Neural cell (in vitro differentiated cells): ENCODE measurements at places on chromosomes 2 and 18. TPM values are rescaled to one million over a fixed set of nuclear protein-coding genes. Genes with fewer than 3 reads are reported as not detected.

Gene DNAJC5G
- polyA plus RNA-seq: not detected in 2 replicates

Gene PRKAG3
- not detected in 2 replicates for polyA plus RNA-seq

Gene FN1
- 0.93 and 5.1 TPM in 2 replicates for polyA plus RNA-seq

Gene DTNB
- 22.5 and 37.4 TPM in 2 replicates for polyA plus RNA-seq

Gene PDCD1
- not detected in 2 replicates for polyA plus RNA-seq

Gene EPG5
- 18.0 and 18.4 TPM in 2 replicates for polyA plus RNA-seq

Gene RNU2-63P
- polyA plus RNA-seq: not detected in 2 replicates

Gene CKAP2L
- 0.78 and 1.5 TPM in 2 replicates for polyA plus RNA-seq

Gene TTC32
- 79.4 and 106 TPM in 2 replicates for polyA plus RNA-seq

Gene ANKRD30B
- not detected in 2 replicates for polyA plus RNA-seq

Gene DES
- polyA plus RNA-seq: not detected in 2 replicates

Gene KCNG3
- 0.74 and 1.1 TPM in 2 replicates for polyA plus RNA-seq

Gene GKN1
- polyA plus RNA-seq: not detected in 2 replicates

Gene CD28
- not detected in 2 replicates for polyA plus RNA-seq

Gene CFC1
- polyA plus RNA-seq: 22.4 and 29.9 TPM in 2 replicates

Gene FBXO15
- 6.1 and 9.2 TPM in 2 replicates for polyA plus RNA-seq

Gene MTLN
- 55.6 and 102 TPM in 2 replicates for polyA plus RNA-seq

Gene NTSR2
- not detected in 2 replicates for polyA plus RNA-seq

Gene GREB1L
- 23.3 and 24.2 TPM in 2 replicates for polyA plus RNA-seq

Gene PLEKHH2
- 0.50 and 1.1 TPM in 2 replicates for polyA plus RNA-seq

Gene SERPINB4
- polyA plus RNA-seq: not detected in 2 replicates

Gene NFE2L2
- 1.4 and 2.2 TPM in 2 replicates for polyA plus RNA-seq

Gene CNDP1
- polyA plus RNA-seq: 0.38 and 2.1 TPM in 2 replicates

Gene TXNDC2
- 0.41 TPM in 1 of 2 replicates, not detected in the other for polyA plus RNA-seq

Gene SLC11A1
- 0.04 TPM in 1 of 2 replicates, not detected in the other for polyA plus RNA-seq

Gene RGPD3
- 0.74 and 1.1 TPM in 2 replicates for polyA plus RNA-seq

Gene GPR35
- polyA plus RNA-seq: 2.8 and 4.1 TPM in 2 replicates

Gene DOCK10
- 0.37 and 2.9 TPM in 2 replicates for polyA plus RNA-seq

Gene CXCR1
- polyA plus RNA-seq: not detected in 2 replicates

Gene GPC1
- 74.0 and 101 TPM in 2 replicates for polyA plus RNA-seq

Gene AMER3
- polyA plus RNA-seq: 19.2 and 22.7 TPM in 2 replicates

Gene LIMS4
- 0.46 TPM in 1 of 2 replicates, not detected in the other for polyA plus RNA-seq

Gene ARHGEF4
- 45.9 and 70.9 TPM in 2 replicates for polyA plus RNA-seq

Gene PIAS2
- polyA plus RNA-seq: 32.1 and 38.0 TPM in 2 replicates

Gene NAT8
- polyA plus RNA-seq: not detected in 2 replicates

Gene CCDC85A
- 24.7 and 30.6 TPM in 2 replicates for polyA plus RNA-seq

Gene CD207
- polyA plus RNA-seq: not detected in 2 replicates

Gene INHA
- 2.7 and 5.6 TPM in 2 replicates for polyA plus RNA-seq

Gene DPP10
- 13.9 and 15.1 TPM in 2 replicates for polyA plus RNA-seq

Gene RNF25
- 86.0 and 107 TPM in 2 replicates for polyA plus RNA-seq

Gene MEMO1
- 124 and 129 TPM in 2 replicates for polyA plus RNA-seq

Gene POTEC
- not detected in 2 replicates for polyA plus RNA-seq

Gene CXCR4
- polyA plus RNA-seq: 0.50 and 1.6 TPM in 2 replicates

Gene LYPD6B
- 0.68 and 7.7 TPM in 2 replicates for polyA plus RNA-seq

Gene SLC40A1
- polyA plus RNA-seq: 12.6 and 12.8 TPM in 2 replicates

Gene CYRIA
- polyA plus RNA-seq: 64.0 and 67.0 TPM in 2 replicates

Gene ACMSD
- polyA plus RNA-seq: not detected in 2 replicates

Gene TMEM17
- 7.1 and 8.6 TPM in 2 replicates for polyA plus RNA-seq

Gene TWIST2
- polyA plus RNA-seq: not detected in 2 replicates

Gene PRR30
- polyA plus RNA-seq: not detected in 2 replicates

Gene RASGRP3
- 20.2 and 25.3 TPM in 2 replicates for polyA plus RNA-seq

Gene SGPP2
- polyA plus RNA-seq: 0.30 and 0.38 TPM in 2 replicates

Gene ADRA2B
- polyA plus RNA-seq: not detected in 2 replicates

Gene PDE1A
- polyA plus RNA-seq: 1.6 and 2.2 TPM in 2 replicates

Gene ATP5F1A
- 1,932 and 1,949 TPM in 2 replicates for polyA plus RNA-seq

Gene STK16
- 64.9 and 96.5 TPM in 2 replicates for polyA plus RNA-seq

Gene SOCS6
- polyA plus RNA-seq: 21.9 and 24.5 TPM in 2 replicates

Gene ANKRD29
- polyA plus RNA-seq: 4.9 and 7.1 TPM in 2 replicates
